ENCODE measurements at places on chromosomes 2 and 18.

- no peak for DNase-seq
Measured at GRCh38 chr2:18104595-18105224, 226.2 kb downstream of the KCNS3 start.

DNA sequence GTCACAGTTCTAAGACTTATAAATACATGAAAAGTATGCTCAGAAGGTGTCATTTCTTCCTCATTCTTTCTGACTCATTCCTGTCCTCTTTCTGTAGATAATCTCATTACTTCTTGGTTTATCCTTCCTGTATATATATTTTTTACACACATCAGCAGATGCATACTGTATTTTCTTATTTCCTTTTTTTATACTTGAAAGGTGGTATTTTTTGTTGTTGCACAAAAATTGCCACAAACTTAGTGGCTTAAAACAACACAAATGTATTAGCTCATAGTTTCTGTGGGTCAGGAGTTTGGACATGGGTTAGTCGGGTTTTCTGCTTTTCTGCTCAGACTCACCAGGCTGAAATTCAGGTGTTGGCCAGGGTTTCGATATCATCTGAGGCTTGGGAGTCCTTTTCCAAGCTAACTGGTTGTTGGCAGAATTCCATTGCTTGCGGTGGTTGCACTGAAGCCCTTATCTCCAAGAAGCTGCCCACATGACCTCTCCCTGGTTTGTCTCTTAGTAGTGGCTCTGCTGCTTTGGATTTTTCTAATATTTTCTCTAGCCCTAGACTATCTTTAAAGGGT, 162.6 kb downstream of the FMNL2 start:
- peak; percentile 38 for DNase-seq

DNA sequence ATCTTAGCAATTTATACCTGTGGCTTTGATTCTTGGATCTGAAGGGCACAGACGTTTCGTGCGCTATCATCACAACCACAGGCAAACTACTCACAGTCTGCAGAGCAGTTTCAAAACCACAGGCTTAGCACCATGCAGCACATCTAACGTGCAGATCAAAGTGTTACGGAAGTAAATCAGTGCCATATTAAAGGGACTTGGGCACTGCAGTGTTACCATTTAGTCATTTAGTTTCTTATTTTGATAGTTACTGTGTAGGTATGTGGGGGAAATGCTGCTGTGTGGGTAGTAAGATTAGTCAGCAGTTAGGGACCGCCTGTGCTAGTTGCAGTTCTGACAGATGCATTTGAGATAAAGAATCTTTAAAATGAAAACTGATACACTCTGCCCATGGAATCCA, 384.0 kb downstream of the NBAS start:
- peak; percentile 96 for DNase-seq

DNA sequence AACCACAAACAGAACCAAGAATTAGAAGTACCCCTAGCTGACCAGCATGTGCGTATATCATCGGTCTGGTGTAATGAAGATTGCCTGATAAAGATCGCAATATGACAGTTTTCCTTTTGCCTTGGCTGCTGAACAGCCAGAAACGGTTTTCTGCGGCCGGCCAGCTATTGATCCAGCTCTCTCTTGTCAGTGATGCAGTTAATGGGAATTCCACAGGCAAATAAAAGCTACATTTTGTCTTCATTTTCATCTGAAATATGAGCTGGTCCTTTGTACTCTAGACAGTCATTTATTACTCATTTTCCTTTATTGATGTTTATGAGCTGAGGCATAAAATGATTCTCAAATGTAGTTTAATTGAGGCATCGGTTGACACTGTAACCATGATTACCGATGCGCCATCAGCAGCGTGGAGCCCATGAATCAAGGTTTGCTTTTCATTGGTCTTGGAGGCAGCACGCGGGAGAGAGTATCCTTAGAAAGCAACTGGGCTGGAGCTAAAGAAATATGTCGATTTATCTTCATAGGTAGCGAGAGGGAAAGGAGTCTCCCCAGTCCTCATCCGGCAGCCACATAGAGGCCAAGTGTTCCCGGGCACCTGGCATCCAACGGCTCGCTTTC, 535.2 kb downstream of the GALR1 start:
- no peak for DNase-seq

GRCh38 chr18:48715711-48716361, 177.0 kb downstream of the CTIF start:
- no peak for DNase-seq

Measured in activated CD4-positive, alpha-beta T cell treated with anti-CD3 and anti-CD28 coated beads, Interleukin-10, Interleukin-2, amounts not matched to agents 100 ng/mL and 50 ng/mL, durations not matched to agents 16 hours and 8 hours (primary cell).